ENCODE measurements at places on chromosomes 12 and 14. TPM values are rescaled to one million over a fixed set of nuclear protein-coding genes. Genes with fewer than 3 reads are reported as not detected.

The C14orf132 gene
- total RNA-seq = 18.9 TPM

The OR4E2 gene
- total RNA-seq = not detected

DNA sequence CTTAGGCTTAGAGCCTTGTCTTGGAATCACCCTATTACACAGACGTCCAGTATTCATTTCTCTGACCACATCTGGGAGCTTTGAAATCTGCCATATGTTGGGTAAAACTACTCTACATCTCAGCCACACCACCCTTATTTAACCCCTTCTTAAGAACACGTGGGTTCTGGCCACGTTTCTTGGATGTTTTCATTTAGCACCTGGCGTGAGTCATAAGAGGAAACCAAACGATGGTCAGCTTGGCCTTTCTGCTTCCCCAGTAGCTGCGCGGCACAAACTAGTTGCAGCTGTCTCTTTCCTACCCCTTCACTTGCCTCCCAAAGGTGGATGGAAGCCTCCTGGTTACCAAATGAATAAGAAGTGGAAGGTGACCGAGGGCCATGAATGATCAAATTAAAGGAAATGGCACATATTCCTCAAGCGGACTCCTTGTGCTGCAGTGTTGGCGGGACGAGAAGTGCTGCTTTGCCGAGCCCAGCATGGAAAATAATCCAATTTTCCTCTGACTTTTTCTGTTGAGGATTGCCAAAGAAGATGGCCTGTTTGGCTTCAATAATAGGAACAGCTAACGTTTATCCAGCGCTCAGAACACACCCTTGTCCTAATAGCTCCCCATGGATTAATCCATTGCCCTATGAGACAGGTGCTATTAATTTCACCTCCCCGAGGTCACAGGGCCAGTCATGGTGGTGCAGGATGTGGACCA is 154.1 kb downstream of the ZNF664 start:
- no peak for DNase-seq

GRCh38 chr12:69321351-69321750 is 26.8 kb upstream of the LYZ start:
- no peak for DNase-seq

GRCh38 chr12:13609894-13610679 is 371.3 kb downstream of the GRIN2B start:
- DNase-seq = no peak

- no peak for DNase-seq
Measured at GRCh38 chr12:113932381-113933196, 33.5 kb downstream of the RBM19 start.

- no peak for DNase-seq
Measured at GRCh38 chr12:76449583-76449982, 101.4 kb upstream of the BBS10 start.
